ENCODE measurements at places on chromosomes 13 and 19. TPM values are rescaled to one million over a fixed set of nuclear protein-coding genes. Genes with fewer than 3 reads are reported as not detected.
A peak's percentile ranks its signal among the peaks of the same experiment; 100 is the strongest.

- no peak for DNase-seq
Measured at GRCh38 chr19:19662871-19663255, 613 bp downstream of the ATP13A1 start.

Gene PPP1R37
- total RNA-seq, result 23.2 TPM

Gene B3GNT3
- 0.52 TPM for total RNA-seq

- no peak for DNase-seq
Measured at GRCh38 chr13:41812851-41813250, 148.1 kb downstream of the VWA8 start.

GRCh38 chr13:56189439-56189838, 951.3 kb upstream of the PRR20A start:
- DNase-seq, result no peak

Gene DLL3
- total RNA-seq, result 3.3 TPM

GRCh38 chr13:28501547-28501946, 6.6 kb upstream of the FLT1 start:
- DNase-seq, result no peak

DNA sequence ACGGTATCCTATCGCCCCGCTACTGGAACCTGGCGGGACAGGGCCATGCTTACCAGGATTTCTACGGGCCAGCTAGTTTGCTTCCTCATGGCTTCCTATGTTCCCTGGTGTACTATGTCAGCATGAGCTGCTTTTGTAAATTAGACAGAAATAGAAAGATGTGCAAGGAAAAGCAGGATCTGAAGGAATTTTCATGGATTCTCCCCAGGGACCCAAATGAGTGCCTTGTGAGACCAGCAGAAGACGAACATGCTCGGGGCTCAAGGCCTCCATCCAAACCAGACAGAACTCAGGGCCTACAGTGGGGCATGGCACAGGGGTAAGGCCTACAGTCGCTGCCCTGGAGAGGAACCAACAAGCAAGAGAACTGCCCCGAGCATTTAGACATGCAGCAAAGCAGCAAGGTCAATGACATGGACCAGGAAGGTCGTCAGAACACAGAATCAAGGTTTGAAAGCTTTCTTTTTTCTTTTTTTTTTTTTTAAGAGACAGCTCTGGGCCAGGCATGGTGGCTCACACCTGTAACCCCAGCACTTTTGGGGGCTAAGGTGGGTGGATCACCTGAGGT, 17.3 kb downstream of the EPS15L1 start:
- no peak for DNase-seq

DNA sequence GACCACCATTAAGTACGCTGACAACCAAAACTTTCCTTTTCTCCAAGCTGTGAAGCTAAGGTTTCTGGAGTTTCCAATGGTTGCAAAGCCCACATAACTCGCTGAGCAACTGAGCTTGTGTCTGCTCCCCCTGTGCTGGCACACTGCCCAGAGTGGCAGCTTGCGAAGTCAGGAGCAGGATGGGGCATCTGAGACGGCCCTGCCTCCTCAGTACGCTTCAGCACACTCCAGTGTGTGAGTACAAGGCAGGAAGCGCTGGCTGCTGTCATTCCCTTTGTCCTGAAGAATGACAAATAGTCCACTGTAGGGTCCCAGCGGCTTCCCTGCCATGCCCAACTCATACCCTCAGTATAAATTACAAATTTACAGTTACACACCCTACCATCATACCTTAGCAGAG, 51.5 kb downstream of the SKA3 start:
- DNase-seq, result no peak

Gene ICAM1
- 48.5 TPM for total RNA-seq

DNA sequence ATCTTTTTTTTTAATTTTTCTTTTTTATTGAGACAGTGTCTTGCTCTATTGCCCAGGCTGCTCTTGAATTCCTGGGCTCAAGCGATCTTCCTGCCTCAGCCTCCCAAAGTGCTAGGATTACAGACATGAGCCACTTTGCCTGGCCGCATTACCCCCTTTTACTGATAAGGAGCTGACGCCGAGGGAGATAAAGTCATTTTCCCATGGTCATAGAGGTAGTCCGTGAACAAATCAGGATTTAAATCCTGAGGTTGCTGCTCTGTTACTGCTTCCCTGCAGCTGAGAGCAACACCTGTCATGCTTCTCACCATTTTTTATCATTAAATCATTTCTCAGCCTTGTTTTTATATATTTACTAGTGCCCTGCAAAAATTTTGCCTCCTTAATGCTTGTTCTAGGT, 7.4 kb downstream of the CYSLTR2 start:
- no peak for DNase-seq

- no peak for DNase-seq
Measured at GRCh38 chr13:85461621-85462020, 337.6 kb downstream of the SLITRK6 start.

GRCh38 chr13:91557328-91558090, 159.1 kb downstream of the GPC5 start:
- DNase-seq, result no peak

Gene SRRM5
- 0.30 TPM for total RNA-seq

- DNase-seq, result no peak
Measured at GRCh38 chr19:49559928-49560327, 20.4 kb downstream of the NOSIP start.

Gene ATG4D
- 36.3 TPM for total RNA-seq

DNA sequence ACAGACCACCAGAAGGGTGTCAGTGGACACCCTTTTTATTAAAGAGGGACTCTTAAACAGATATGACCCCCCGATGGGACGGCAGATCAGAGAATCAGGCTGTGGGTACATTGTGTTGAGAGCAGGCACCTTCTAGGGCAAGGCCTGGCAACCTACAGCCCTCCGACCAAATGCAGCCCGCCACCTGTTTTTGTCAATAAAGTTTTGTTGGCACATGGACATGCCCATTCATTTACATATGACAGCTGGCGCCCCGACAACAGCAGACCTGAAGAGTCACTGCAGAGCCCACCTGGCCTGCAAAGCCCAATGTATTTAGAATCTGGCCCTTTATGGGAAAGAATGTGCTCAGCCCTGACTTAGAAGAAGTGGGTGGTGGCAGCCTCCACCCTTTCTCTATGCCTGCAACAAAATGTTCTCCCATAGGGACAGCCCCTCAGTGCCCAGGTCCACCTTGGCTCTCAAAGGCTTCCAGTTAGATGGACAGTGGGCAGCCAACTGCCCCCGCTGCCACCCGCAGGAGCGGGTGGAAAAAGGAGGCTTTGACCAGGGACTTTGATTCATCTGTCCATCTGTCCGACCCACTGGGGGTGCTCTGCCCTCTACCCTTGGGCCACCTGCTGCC, 184.9 kb downstream of the PTPRS start:
- DNase-seq, result no peak

Gene TPTE2
- not detected for total RNA-seq

Gene KIR3DL1
- total RNA-seq, result not detected

DNA sequence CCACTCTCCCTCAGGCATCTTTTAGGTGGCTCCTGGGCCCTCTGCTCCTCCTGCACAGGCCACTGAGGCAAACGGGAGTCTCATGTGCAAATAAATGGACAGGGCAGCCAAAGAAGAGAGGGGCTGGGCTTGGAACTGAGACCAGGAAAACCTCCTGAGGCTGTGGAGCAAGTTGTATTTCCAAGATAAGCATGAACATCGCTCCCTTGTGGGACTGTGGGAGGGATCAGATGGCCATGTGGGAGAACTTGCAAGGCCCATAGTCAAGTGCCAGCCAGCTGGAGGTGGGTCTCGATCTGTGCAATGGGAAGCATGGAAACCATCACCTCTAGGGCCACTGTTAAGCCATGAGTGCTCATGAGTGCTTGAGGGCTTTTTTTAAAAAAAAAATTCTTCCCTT, 24.9 kb downstream of the MED26 start:
- no peak for DNase-seq

DNA sequence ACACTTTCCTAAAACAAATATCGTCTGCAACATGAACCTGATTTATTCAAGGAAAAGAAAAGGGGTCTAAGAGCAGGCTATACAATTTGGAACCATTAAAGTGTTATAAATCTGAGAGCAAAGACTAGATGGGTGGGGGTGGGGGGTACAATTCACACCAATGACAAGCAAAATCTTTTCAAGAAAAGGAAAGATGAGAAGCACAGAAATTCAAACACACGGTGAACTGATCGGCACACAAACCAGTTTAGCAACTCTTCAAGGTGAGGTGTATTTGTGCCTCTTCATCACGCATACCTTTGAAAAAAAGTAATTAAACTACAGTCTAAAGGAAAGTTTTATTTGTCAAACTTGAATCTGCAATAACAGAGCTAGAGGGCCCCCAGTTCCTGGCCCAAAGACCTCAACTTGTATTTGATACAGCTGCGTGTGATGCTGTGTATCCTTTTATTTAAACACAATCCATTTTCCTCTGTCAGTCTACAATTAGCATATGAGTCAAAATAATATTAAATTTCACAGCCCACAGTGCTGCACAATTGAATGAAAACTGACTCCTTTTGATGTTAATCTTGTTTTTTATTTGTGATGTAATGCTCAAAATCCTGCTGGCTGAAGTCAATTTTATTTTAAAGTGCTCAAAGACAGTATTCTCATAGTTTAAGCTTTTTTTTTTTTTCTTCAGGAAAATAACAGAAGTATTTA, 14.2 kb downstream of the EFNB2 start:
- no peak for DNase-seq

DNA sequence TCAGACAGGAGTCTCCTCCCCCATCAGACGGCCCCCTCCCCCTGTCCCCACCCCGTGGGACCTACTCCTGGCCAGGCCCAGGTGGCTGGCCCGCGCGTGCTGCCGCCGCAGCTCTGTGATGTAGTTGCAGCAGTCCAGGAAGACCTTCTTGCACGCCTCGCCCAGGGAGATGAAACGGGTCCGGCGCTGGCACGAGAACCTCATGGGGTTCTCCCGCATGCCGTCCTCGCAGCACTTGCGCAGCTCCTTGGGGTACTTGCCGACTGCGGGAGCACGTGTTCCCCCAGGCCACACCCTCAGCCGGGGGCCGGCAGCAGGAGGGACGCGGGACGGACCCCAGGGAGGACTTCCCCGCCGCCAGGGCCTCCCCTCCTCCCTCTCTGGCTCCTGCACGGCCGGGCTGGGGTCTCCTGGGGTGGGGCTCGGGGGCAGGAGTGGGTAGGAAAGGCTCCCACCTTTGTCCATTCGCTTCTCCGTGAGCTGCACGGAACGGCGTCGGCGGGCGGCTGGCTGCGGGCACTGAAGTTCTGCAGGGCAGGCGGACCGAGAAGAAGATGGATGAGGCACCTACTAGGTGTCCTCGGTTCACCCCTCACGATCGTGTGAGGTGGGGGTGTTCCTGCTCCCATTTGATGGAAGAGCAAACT, 13.3 kb downstream of the C3 start:
- DNase-seq, result no peak

Gene LILRA2
- not detected for total RNA-seq

DNA sequence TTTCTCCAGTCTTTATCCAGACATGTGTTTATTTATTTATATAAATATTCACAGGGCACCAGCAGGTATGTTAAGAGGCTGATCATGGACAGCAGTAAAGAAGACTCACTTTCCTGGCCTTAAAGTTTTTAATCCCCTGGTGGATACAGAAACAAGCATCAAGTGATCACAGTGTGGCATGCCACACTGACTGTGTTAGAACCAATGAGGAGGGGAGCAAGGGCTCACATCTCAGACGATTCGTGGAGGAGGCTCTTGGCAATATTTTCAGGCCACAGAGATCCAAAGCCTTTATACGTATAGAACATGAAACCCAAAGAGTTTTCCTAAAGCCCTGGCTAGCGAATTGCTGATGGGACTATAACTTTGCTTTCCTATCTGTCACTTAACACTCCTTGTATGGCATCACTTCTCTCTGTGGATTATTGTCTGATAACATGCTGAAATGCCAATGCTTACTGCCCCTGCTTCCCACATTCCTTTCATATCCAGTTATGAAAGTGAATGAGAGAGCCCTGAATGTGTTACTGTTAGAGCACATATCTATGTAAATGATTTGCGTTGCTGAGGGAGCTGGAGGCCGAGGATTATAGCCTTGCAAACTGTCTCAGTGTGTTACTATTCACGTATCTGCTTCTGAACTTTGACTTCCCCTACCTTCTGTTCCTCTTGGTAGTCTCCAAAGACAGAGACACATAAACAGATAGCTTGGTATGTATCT, 37.6 kb downstream of the POLR1D start:
- DNase-seq, result no peak

GRCh38 chr13:84430015-84430414, 547.7 kb upstream of the SLITRK1 start:
- no peak for DNase-seq

- DNase-seq, result no peak
Measured at GRCh38 chr13:42746866-42747265, 34.5 kb upstream of the FAM216B start.

Gene SMIM17
- not detected for total RNA-seq

- no peak for DNase-seq
Measured at GRCh38 chr13:66829803-66830202, 400.3 kb downstream of the PCDH9 start.

Gene SIAH3
- total RNA-seq, result not detected

Gene PRODH2
- not detected for total RNA-seq

- DNase-seq, result peak; percentile 76
Measured at GRCh38 chr19:20999731-21000352, 20.6 kb upstream of the ZNF430 start.

GRCh38 chr13:30963791-30964190, 31.3 kb downstream of the TEX26 start:
- DNase-seq, result no peak

Gene ZNF677
- total RNA-seq, result 5.0 TPM

- DNase-seq, result no peak
Measured at GRCh38 chr13:103099722-103100293, 33.6 kb upstream of the SLC10A2 start.

DNA sequence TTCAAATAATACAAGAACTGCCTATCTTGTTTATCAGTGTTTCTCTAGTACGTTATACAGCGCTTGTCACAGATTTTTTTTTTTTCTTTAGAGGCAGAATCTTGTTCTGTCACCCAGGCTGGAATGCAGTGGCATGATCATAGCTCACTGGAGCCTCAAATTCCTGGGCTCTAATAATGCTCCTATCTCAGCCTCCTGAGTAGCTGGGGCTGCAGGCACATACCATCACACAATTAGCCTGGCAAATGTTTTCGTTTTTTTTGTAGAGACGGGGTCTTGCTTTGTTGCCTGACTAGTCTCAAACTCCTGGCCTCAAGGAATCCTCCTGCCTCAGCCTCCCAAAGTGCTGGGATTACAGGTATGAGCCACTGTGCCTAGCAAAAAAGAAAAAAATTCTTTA, 66.0 kb upstream of the FREM2 start:
- no peak for DNase-seq

Gene NXNL1
- total RNA-seq, result not detected

- no peak for DNase-seq
Measured at GRCh38 chr13:88919970-88920628, 1248.9 kb downstream of the SLITRK5 start.

DNA sequence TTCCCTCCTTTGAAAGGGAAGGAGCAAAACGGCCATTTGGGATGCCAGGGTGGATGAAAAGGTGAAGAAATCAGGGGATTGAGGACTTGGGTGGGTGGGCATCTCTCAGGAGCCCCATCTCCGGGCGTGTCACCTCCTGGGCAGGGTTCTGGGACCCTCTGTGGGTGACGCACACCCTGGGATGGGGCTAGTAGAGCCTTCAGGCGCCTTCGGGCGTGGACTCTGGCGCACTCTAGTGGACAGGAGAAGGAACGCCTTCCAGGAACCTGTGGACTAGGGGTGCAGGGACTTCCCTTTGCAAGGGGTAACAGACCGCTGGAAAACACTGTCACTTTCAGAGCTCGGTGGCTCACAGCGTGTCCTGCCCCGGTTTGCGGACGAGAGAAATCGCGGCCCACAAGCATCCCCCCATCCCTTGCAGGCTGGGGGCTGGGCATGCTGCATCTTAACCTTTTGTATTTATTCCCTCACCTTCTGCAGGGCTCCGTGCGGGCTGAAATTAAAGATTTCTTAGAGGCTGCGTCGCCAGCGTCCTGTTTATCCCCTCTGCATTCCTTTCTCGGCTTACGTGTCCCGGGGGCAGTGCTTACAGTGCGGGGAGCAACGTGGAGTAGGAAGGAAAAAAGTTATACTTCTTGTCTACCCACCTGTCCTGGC, 15.2 kb upstream of the S1PR4 start:
- DNase-seq, result peak; percentile 71

Data from activated T-cell treated with anti-CD3 and anti-CD28 coated beads, Interleukin-2, amount 50 U/mL, for 4 hours (primary cell).